ENCODE measurements at places on chromosomes 3 and 15.

DNA sequence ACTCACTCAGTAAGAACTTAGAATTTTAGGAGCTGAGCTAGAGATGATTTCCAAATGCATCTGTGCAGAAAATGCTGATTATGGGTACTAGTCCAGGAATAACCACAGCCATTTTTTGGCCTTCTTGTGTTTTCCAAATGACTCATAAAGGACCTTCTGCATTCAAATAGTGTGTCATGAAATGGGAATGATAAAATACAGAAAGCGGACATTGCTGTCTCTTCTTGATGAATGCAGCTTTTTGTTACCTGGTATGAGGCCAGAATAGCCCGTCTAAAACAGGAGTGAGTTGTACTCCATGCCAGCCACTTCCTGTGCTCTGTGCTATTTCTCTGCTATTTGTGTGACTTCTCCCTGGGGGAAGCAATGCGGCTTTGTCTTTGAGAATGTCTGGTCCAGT, 20.5 kb upstream of the FRMD5 start:
- DNase-seq = peak; percentile 95

GRCh38 chr3:46127503-46127902, 80.6 kb downstream of the CCR1 start:
- peak; percentile 92 for DNase-seq

GRCh38 chr15:99315636-99316035, 64.4 kb downstream of the LRRC28 start:
- no peak for DNase-seq

GRCh38 chr15:100905850-100906249, 13.3 kb upstream of the LRRK1 start:
- no peak for DNase-seq

DNA sequence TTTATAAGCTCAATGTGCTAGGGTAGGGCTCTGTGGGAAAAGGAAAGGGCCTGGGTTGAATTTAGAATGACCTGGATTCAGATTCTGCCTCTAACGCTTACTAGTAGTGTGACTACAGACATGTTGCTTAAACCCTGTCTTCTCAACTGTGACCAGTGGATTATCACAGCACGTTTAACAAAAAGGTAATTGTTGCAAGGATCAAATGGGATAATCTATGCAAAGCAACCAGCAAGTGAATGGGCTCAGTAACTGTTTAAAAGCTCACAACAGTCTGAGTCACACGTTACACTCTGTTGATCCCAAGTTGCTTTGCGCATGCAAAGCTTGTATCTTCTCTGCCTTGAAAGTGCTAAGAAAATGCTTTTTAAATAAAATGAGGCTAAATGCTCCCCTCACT, 236.5 kb downstream of the IL20RB start:
- DNase-seq = no peak

DNA sequence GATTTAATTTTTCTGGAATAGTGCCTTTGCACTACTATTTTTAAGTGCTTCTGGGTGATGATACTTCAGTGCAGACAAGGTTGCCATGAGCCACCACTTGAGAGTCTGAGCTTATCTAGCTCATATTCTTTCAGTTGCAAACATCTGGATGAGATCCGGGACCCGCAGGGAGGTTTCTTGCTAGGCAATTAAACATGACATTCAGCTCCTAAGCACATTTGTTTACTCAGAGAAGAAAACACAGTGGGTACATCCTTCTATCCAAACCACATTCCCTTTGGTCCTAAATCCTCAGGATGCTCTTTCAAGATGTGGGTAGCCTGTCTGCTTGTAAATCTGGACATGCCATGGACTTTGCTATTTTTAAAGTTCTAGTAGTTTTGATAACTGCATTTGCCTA, 12.0 kb downstream of the PLSCR1 start:
- DNase-seq = peak; percentile 25

- DNase-seq = peak; percentile 85
Observed at GRCh38 chr3:45210308-45211041, 15.6 kb downstream of the TMEM158 start.

DNA sequence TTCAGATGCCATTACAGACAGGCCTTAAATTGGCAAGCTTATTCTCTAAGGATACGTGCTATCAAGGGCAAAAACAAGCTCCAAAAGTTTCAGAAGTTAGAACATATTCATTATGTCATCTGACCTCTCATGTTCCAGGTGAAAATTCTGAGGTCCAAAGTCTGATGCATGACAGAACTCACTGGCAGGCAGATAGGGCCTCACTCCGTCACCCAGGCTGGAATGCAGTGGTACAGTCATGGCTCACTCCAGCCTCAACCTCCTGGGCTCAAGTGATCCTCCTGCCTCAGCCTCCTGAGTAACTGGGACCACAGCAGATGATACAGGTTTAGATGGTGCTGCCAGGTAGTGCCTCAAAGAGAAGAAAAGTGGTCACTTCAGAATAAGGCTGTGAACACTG, 15.5 kb downstream of the MRPS25 start:
- DNase-seq = no peak

- DNase-seq = no peak
Observed at GRCh38 chr3:174191380-174191779, 667.8 kb upstream of the NAALADL2 start.

DNA sequence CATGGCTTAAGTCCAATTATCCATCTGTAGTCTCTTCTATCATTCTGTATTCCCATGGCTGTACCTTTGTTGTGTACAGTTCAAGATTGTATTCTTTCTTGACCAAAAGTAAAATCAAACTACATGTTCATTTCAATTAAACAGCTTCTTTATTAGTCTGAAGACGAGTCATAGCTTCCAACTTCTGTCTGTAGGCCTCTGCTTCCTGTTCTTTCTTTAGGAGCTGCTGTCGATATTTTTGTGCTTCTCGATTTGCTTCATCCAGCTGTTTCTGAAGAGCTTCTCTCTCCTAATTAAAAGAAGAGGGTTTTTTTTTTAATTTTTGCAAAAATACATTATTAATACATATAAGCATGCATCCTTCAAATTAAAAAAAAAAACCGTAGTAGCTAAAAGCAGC, 13.0 kb upstream of the HDC start:
- peak; percentile 11 for DNase-seq

DNA sequence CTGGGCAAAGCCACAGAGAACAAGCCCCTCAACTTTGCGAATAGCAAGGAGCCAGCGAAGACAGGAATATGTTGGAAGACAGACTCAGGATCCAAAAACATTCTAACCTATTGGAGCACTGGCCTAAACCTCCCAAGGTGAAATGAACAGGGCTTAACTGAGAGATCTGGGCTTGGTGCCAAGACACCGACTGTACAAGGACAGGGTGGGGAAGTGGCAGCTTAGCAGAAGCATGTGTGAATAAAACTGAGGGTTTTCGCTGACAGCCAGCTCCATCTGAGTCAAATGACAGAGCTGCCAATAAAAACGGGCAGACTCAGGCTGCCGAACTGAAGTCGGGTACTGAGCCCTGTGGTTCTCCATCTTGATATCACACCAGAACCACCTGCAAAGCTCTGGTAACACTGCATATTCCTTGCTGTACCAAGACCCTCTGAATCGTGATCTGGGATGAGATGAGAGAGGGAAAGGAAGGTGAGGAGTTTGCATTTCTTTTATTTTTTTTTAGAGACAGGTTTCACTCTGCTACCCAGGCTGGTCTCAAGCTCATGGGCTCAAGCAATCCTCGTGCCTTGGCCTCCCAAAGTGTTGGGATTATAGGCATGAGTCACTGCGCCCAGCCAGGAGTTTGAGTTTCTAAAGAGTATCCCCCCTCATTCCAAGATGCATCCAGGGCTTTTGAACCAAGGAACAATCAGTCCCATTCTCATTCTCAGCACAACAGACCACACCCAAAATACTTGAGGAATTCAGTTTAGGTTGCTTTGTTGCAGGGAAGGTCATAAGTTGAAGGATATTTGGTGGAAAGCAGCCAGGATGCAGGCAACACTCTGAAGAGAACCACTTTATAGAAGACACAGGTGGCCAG, 6.0 kb upstream of the PLCB2 start:
- peak; percentile 61 for DNase-seq

DNA sequence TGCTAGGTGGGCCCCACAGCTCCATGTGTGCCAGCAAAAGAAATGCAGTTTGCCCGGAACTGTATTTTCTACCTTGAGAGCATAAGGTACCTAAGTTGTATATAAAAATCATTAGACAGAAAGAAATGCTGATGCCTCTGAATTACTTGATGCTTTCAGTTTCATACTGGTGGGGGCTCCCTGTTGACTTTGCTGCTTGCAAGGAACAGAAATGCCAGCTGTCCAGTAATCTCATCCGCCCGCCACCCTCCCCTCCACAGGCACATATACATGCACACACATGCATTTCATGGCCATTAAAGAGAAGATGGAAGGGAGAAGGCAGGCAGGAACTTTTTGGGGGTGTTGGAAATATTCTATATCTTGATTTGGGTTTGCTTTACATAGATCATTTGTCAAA, 38.4 kb downstream of the LIMD1 start:
- no peak for DNase-seq

DNA sequence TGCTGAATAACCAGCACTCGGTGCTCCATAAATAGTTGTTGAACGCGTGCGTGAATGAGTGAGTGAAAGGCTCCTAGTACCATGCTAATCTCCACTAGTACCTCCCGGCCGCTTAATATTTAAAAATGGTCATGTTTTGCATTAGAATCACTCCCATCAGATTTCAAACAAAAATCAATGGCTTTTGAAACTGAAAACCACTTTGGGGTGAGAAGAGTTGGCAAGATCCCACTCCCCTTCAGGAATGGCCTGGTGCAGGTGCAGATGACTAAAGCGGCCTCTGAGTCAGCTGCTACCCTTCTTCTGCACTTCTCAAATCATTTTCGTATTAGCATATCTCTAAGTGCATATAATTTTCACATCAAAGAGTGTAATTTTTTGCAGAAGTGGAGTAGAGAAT, 425.3 kb upstream of the PROK2 start:
- DNase-seq = no peak

GRCh38 chr15:69623392-69624154, 171.0 kb downstream of the RPLP1 start:
- no peak for DNase-seq

DNA sequence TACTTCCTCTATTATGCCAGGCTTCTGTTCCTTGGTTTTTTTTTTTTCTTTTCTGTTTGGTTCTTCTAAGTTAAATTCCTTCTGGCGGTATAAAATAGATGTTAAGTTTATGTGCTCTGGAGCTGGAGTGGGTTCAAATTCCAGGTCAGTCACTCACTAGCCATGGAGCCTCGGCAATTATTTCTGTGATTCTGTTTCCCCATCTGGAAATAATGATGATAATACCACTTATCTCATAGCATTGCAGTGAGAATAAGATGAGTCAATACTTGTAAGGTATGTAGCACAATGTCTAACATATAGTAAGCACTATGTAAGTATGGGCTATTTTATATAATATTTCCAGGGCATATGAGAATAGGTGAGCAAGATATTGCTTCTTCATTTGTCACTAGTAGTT, 33.2 kb upstream of the ZDHHC23 start:
- DNase-seq = peak; percentile 94

DNA sequence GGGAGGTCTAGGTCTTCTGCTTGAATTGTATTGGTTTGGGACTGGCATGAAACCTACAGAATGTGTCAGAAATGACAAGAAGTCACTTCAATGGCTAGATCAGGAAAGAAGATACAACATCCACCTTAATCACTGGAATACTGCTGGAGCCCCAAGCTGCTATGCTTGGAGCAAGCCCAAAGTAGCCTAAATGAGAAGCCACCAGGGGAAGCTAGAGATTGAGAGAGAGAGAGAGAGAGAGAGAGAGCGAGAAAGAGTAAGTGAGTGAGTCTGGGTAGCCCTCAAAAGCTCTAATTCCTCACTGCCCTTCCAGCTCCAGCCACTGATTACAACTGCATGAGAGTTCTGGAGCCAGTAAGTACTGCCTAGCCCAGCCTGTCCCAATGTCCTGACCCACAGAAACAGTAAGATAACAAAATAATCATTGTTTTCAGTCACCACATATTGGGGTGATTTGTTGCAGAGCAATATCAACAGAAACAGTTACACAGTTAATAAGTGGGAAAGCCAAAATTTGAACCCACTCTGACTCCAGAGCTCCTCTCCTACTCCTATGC, 529.2 kb upstream of the GOLIM4 start:
- DNase-seq = no peak

GRCh38 chr3:153087595-153088566, 74.1 kb upstream of the RAP2B start:
- peak; percentile 66 for DNase-seq

DNA sequence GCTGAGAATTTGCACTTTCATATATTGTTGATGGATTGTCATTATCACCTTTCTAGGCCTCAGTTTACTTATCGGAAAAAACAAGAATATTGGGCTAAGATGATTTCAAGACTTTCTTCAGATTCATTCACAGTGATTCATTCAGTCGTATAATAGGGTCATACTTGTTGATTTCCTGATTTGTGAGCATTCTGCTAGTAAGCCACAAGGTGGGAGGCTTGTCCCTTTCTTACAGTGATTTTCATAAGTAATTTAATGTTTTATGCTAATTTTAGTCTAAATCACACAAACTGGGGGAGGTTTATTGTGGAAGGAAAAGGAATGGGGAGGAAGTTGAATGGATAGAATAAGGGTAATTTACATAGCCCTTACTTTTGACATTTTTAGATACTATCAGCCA, 126.8 kb upstream of the GOLGA6L4 start:
- peak; percentile 4 for DNase-seq

DNA sequence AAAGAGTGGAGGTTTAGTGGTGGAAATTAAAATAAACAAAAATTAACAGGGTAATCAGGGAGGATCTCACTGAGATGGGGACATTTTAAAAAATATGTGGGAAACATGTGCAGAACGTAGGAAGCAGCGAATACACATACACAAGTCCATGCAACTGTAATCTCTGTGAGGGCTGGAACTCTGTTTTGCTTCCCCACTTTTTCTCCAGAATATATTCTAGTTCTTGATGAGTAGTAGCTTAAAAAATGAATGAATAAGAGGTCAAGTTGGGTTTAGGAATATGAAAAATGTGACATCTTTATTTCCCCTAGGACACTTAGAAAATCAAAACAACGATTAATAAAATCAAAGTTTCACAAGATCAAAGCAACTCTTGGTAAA, 312.2 kb upstream of the ZNF717 start:
- DNase-seq = no peak

DNA sequence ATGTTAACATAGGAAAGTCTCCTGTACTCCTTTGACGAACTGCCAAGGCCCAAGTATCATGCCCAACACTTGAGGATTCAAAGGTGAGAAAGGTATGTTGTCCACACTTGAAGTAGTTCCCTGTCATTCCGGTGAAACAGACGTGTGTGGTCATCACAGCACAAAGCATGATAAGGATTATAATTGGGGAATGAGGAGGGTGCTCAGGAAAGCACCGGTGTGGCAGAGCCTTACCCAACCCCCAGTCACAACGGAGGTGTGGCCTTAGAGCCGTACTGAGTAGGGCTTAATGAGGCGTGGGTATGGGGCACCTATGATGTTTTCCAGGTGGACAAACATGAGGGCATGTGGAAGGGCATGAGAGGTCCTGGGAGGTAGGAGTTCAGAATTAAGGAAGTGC, 203.0 kb upstream of the NR2E3 start:
- no peak for DNase-seq
